ENCODE measurements at places on chromosomes 5 and 9.

DNA sequence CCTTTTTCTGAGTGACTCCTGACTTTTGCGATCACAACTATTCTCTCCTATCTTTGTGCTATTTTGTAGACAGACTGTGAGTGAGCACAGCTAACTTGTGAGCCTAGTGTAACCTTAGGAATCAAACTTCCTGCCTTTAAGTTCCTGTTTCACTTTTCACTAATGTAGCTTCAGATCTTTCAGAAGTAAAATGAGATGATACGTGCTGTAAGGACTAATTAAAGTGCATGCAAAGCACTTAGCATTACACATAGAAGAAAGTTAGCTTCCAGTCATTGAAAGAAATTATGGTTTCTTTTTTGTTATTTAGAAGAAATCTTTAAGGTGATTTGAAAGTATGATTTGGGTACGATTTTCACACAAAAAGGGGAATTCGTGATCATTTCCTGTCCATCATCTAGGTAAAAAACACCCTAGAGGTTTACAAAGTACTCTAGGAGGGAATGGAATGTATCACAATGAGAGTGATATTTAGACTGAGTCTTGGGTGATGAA lies 122.7 kb downstream of the ST8SIA4 start:
- no peak for DNase-seq

DNA sequence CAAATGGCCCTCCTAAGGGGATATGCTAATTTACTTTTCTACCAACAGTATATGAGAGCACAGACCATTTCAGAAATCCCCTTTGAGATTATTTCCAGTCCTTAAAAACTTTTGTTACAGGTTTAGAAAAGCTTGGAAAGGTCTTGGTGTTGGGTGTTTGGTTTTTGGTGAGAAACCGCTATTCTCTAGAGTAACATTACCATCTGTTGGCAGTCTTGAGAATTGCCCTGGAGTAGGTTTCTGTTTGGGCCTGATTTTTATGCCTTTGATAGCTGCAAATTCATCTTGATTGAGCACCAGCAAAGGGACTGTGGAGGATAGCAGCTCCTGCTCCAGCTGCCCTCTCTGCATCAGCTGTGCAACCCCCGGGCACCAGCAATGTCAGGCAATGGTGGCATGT lies 8.0 kb downstream of the NUDT2 start:
- DNase-seq = no peak

DNA sequence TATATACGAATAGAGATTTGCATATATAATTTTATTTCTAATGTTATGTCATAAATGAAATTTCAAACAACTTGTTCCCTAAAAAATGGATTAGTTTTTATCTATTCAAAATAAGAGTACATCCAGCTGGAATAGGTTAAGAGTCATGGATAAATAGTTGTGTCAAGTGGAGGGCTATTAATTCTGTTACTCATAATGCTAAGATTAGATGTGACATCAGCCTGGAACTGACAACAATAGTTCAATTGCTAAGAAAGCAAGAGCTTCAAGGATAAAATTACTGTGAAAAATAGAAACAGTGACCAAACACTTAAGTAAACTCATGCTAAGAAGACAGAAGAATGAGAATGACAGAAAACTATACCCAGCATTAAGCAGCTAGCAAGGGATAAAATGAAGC lies 92.2 kb upstream of the CDH9 start:
- DNase-seq = no peak

DNA sequence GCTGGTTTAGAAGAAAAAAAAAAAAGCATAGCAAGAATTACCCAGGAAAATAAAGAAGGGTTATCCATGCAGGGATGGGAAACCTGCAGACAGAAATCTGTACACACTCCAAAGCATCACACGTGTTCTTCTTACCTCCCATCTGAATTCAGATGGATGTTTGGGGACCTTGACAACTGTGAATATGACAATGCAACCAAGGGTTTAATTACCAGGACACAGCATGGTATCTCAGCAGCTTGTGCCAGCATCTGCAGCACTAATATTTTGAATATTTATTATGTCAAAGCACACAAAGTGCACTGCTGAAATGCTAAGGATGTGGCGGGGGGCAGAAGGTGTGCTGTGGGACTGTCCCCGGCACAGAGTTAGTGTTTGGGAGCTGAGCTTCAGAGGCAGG lies 47.9 kb downstream of the SLIT3 start:
- no peak for DNase-seq

GRCh38 chr5:134041570-134042411 lies 37.0 kb upstream of the VDAC1 start:
- DNase-seq = no peak

DNA sequence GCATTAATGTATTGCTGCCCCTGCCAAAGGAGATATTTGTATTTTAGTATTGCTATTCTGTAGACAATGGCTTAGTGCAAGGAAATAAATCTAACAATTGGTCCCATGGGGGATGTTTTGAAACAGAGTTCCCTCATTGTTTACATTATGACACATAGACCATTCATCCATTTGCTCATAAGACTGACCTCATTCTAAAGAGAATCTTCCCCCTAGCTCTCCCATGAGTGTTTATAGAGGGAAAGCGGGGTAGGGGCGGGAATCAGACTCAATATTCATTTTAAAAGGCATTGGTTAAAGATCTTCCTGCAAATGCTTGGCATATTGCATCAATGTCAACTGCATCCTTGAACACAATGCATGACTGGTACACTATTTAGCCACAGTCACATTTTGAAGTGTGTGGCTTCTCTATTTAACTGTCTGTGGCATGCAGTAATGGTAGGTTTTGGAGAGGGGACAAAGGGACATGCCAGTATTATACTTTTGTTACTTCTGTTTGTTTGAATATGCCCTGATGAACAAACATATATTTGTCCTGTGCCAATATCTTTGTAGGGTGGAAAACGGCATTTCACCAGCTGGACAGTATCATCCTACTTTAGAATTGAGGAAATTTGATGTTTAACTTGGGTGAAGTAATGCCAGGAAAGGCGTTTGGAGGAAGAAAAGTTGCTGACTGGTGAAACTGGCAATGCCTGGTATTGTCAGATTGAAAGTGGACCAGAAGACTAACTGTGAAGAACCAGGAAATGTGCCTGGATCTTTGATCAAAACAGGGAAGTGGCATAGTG lies 84.1 kb upstream of the MEGF10 start:
- peak; percentile 82 for DNase-seq

DNA sequence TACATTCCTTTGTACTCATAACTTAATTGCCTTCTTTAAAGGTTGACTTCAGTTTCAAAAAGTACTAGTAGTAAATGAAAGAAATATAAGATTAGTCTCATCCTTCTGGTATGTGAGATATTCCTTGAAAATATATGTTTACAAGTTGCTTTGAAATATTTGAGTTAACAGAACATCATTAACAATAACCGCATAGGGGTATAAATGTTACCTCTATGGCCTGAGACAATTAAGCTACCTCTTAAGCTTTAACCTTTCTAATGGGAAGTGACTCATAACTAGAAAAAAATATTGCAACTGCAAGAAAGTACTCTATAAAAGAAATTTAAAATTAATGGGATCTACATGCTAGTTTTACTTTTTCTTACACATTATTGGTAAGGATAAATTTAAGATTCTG lies 399.0 kb downstream of the CDH10 start:
- no peak for DNase-seq

DNA sequence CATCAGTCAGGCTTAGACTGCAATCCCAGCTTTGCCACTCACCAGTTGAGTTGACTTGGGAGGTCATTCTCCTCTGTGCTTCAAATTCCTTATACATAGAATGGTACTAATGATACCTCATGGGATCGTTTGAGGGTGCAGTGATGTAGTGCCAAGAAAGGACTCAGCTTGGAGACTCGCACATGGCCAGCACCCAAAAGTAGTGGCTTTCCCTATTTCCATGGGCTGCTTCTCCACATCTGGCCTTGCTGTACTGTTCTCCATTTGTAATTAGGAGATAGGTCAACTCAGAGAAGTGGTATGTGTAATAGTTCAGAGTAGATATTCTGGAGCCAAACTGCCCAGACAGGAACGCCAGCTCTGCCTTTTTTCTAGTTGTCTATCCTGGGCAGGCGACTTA lies 5.5 kb downstream of the CCL19 start:
- no peak for DNase-seq

- DNase-seq = no peak
Measured at GRCh38 chr5:139150367-139150999, 47.7 kb downstream of the SIL1 start.

DNA sequence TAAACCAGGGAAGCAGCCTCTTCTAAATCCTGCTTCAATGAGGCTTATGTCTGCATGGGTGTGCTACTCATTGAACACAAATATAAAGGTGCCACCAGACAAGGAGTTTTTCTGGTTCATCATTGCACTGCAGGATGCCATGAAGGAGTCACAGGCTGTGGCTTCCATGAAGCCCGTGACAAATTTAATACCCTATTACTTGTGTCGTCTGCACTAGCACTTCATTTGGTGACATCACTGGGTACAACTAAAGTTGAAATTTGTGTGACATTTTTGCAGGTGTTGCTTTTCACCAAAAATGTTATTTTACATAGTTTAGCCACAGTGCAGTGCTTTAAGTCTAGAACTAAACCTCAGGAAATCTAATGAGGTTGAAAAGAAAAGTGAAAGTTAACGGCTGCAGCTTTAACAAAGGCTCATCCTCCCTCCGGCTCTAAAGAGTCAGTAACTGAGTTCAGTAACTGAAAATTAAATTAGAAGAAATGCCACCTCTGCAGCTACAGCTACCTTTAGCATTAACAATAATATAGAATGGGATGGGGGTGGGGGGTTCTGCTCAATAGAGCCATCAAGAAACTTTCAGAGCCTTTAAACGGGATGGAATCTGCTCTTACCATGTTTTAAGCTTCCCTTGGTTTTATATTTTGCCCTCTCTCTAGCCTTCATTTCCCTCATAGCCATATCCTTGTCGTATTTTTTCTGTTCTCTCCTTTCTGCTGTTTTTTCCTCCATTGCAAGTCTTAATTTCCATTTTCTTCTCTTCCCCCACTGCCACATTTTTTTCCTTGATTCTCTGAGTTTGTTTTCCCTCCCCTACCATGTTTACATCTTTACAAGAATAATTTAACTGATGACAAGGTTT lies 233.8 kb upstream of the TMEM161B start:
- DNase-seq = no peak

DNA sequence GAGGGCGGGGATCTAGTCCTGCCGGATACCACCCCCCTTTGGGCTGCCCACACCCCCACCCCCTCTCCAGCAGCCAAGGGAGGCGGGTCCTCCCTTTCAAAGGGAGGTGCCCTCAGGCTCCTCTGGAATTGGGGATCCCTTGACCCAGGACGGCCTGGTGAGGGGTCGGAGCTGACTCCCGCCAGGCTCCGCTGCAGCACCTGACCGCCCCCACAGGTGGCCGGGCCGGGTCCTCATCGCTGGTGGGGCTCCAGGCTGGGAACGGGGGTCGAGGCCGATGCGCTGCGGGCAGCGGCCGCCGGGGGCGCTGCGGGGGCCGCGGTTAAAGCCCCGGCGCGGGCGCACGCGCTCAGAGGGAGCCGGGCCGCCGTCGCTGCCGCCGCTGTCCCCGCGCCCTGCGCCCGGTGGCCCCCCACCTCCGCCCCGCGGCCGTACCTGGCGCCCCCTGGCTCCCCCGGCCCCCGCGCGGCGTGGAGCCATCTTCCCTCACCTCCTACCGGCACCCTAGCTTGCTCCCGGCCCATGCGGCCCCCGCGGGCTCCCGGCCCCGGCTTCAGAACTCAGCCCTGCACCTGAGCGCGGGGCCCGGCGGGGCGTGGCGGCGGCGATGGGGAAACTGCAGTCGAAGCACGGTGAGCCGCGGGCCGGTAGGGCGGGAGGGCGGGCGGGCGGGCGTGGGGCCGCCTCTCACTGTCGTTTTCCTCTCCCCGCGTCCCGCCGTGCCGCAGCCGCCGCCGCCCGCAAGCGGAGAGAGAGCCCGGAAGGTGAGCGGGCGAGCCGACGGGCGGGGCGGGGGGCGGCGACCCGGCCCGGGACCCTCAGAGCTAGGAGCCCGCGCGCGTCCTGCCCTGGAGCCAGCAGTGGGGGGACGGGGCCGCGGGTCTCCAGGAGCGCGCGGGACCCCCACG lies at the start of gene NKD2:
NKD2 (plus strand) TSS at position 352 of the 908 bp plus-strand sequence; CDS start at position 608, 256 bp downstream.
- DNase-seq = no peak

DNA sequence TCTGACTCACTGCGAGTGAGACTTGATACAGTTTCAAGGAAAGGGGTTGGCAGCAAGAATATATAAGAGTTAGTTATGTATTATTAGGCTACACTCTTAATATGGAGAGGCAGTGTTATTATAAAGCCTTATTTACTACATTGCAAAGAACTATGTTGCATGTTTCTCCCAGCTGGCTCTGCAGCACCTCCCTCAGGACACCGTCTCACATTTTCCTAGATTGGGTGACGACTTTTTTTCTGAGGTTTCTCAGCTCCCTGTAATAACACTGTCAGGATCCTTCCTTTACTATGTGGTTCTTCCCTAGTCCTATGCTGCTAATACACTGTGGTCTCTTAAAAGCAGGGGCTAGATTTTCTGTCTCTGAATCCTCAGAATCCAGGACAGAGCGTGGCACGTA lies 153.7 kb downstream of the INSYN2B start:
- DNase-seq = no peak

GRCh38 chr9:133063159-133063499 lies 1.3 kb downstream of the CEL start:
- DNase-seq = no peak

DNA sequence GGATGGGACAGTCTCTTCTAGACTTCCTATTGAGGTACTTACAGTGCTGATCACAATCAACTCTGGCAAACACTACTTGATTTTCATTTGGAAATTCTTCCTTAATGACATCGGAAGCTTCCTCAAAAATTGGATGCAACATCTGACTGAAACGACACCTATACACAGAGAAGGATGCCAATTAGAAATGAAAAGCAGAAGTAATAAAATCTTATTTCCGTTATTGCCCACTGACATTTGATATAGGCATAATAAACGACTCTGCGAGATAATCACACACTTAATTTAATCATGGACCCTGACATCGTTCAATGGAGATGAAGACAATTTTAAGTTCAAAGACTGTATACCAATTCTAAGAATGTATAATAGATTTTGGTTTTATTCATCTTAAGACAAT lies 46.4 kb downstream of the ERP44 start:
- DNase-seq = no peak

DNA sequence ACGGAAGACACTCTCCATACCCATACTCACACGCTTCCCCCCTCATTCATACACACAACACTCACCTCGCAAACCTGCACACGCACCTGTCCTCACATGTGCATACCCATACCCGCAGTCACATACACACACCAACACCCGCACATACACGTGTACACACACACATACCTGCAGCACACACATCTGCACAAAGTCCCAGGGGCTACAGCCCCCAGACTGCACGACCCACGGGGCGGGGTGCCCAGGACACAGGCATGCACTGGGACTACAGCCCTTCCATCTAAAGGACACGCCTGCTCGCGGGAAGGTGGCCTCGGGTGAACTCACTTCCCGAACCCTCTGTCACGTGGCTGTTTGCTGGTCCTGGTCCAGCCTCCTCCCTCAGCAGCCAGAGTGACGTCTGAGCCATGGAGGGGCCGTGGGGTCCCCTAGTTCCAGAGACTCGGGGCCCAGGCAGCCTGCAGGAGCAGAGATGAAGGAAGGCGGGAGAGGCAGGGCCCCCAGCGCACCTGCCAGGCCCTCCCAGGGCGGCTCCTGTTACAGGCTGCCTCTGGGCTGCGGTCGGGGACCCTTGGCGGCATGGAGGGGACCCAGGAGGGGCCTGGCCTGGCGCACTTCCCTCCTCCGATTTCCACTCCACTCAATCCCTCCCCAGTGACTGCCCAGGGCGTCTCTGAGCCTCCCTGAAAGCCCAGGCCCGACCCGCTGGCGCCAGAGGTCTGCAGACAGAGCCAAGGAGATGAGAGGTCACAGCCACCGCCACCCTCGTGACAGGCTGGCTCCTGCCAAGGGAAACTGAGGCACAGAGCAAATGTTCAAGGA lies 8.1 kb downstream of the SLC12A7 start:
- no peak for DNase-seq
